ENCODE measurements at places on chromosomes 1 and 21. TPM values are rescaled to one million over a fixed set of nuclear protein-coding genes. Genes with fewer than 3 reads are reported as not detected.
A peak's percentile ranks its signal among the peaks of the same experiment; 100 is the strongest.

DNA sequence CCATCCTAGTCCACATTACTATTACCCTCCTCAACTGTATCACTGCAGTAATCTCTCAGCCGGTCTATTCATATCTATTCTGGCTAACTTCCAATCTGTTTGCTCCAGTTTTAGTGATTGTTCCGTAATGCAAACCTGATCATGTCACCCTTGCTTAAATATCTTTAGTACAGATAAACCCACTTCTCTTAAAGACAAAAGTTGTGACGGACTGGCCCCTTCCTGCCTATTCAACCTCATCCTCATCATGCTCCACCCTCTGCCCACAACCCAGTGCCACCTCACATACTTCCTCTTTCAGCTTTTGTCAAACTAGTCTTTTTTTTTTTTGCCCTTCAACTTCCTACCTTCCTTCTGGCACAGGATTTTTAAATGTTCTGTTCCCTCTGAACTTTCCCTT lies 2.8 kb upstream of the C1orf162 start:
- no peak for DNase-seq

- DNase-seq = no peak
Measured at GRCh38 chr1:247797518-247797917, 26.4 kb downstream of the OR14A16 start.

- DNase-seq = no peak
Measured at GRCh38 chr1:40422630-40423263, 27.5 kb upstream of the ZFP69B start.

DNA sequence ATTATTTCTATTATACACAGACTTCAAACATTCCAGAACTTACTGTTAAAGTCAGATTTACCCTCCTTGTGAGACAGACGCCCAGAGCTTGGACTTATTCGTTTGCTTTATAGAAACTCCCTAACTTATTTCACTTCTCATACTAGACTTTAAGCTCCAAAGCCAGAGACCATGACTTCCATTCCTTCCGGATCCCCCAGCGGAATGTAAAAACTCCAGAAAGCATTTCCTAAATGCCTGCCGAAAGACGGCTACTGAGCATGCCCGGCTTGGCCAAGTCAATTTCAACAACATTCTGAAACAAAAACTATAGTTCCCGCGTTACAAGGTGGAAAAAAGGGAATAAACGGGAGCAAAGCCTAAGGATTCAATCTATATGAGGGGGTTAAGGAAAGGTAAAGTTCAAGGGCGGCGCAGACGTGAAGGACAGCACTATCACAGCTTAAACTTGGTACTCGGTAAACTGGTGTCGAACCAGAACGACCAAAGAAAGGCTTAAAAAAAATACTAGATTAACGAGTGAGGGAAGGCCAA lies 1.1 kb downstream of the USP48 start:
- peak; percentile 45 for DNase-seq

GRCh38 chr1:229089586-229090208 lies 181.2 kb upstream of the RAB4A start:
- no peak for DNase-seq

DNA sequence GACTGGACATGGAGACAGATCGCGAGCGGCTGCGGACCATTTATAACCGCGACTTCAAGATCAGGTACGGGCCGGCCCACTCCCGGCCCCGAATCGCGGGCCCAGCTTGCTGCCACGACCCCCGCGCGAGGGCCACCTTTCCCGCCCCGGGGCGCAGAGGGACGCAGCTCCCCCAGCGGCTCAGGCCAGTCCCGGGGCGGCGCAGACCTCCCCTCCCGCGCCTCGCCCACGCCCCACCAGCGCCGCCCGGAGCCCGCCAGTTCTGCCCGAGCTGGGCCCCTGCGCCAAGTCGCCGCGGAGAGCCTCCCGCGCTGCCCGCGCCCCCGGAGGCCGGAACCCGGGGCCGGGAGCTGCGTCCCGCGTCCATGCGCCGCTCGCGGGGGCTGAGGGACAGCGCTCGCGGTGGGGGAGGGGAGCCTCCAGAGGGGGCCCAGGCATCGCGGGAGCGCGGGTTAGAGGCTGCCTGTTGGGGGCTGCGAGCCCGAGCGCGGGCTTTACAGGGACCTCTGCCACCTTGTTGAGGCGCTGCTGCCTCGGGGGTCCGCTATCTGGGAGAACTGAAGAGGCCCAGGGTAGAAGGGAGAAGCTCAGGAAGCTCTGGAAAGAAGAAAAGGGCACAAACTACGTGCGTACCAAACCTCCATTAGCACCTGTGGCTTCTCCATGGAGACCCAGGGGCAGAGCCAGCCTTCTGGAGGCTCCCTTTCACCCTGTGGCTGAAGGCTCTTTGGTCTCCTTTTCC lies 698 bp downstream of the MOV10 start:
- DNase-seq = peak; percentile 58

Gene CFHR1
- polyA plus RNA-seq = not detected

DNA sequence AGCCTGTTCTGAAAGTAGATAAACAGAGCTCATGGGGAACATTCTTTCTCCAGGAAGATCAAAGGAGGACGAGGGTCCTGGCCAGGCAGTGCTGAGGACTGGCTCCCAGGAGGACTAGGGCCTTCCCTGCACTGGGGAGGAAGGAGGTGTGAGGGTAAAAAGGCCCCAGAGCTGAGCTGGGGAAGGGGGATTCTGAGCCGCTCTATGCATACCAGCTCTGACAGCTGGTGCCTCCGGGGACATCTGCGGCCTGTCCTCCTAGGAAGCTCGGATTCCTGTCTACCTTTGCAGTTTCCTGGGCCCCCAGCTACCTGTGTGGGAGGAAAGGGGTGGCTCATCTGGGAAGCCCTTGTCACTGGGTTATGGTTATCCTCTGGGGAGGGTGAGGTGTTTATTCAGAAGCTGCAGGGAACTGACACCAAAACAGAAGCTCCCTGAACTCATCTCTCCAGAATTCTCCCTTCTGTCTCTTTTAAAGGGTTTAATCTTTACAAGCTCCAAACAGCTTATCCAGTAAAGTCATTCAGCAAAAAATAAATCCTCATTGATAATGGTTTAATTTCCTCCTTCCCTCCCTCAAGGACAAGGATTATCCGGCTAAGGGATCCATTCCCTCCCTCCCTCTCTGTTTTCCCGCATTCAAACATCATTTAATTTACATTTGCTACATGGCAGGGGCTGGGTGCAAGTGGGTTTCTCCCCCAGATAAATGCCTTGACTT lies 31.0 kb downstream of the NENF start:
- DNase-seq = no peak
